ENCODE measurements at places on chromosomes 2 and 18.

DNA sequence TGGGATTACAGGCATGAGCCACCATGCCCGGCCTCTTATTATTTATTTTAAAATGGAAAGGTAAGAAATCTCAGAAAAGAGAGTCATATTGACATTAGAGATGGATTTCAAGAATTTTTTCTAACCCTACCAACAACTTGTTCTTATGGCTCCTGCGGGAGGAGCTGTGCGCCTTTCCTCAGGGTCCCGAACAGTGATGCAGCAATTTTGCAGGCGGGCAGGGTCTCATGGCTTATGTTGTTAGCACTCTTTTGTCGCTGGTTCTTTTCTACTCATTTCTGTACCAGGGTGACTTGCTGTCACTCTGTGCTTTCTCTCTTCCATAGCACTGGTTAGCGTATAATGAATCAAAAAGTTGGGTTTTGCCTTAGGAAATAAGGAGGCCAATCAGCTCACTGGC lies 148.8 kb upstream of the DLGAP1 start:
- DNase-seq = no peak

- no peak for DNase-seq
Measured at GRCh38 chr2:75424936-75425619, 135.7 kb downstream of the EVA1A start.

DNA sequence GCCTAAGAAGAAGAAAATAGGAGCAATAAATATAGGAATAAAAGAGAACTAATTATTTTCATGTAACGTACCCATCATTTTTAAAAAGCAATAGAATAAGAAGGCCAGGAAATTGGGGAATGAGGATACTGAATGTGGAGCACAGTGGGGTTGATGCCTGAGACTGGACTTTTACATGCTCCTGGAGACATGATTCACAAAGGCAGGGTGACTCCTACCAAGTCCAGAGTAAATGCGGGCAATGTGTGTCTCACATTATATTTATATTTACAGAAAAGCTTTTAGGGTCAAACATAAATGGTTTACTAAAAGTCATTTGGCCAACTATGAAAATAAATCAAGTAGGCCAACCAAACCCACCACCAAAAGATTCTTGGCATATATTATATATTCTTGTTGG lies 87.9 kb upstream of the COL5A2 start:
- no peak for DNase-seq

- no peak for DNase-seq
Measured at GRCh38 chr2:74373221-74373676, 6.9 kb downstream of the DCTN1 start.

GRCh38 chr2:230676546-230676945 lies 36.1 kb upstream of the CAB39 start:
- no peak for DNase-seq

GRCh38 chr18:59182673-59183072 lies 37.3 kb upstream of the GRP start:
- DNase-seq = no peak

GRCh38 chr2:601387-601698 lies 75.9 kb downstream of the TMEM18 start:
- no peak for DNase-seq

- DNase-seq = no peak
Measured at GRCh38 chr2:222544661-222545060, 111.2 kb downstream of the FARSB start.

DNA sequence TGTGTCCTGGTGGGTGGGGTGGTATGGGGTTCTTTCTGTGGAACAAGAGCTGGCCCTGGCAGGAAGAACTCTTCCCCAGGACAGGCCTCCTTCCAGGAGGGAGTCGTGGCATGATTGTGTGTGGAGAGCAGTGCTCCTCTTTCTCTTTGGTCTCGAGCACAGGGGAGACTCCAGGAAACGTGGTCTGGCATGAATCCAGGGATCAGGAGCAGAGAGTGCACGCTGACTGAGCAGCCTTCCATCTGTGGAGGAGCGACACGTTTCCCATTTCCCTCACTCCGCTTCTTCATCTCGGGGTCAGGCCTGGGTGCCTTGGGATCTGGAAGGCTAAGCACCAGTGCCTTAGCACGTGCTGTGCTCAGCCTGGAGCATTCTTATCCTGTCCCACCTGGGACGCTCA lies 132.0 kb upstream of the HDAC4 start:
- no peak for DNase-seq

DNA sequence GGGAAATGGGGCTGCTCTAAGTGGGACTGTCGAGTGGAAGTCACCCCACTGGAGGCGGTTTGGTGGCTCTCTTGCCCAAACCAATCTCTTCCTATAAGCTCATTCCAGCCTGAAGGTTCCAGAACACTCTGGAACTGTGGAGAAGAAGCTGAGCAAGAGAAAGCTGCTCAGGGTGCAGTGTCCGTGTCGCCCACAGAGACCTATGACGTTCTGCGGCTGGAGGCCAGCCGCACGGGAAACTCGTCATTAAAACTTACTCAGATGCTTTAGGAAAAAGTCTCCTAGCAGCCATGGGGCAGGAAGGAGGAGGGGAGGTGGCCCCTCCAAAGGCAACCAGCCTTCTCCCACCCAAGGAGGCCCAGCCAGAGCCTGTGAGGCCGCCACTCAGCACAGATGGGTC lies 41.7 kb downstream of the ADCY3 start:
- no peak for DNase-seq

DNA sequence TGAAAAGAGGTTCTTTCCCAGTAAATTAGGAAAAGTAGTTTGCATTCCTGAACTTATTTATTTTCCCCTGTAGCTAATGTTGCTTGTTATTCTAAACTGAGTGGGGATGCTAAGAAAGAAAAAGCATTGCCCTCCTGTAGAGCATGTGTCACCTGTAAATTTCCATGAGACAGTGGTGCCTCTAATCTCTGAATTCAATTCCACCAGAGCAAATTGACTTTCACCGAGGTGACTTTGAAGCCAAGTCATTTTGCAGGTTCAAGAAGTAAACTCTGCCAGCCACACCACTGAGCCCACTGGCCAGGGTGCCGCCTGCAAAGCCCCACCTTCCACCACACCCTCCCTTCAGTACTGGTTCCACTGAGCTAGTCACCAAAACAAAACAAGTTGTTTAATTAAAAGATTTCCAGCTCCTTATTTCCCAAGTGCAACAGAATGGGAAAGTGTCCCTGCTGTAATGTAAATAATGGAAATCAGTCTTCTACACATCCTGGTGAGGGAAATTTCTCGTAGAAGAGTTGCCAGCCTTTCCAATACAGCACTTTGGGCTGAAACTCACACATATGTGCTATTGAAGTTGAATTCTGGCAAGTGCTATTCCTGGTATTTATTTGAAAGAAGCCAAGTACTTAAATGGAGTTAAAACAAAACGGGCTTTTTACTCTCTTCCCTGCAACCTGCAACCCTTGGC lies 254.8 kb downstream of the RNF152 start:
- no peak for DNase-seq

Measured in AG04449 (cell line).